ENCODE measurements at places on chromosomes 1 and 21.

DNA sequence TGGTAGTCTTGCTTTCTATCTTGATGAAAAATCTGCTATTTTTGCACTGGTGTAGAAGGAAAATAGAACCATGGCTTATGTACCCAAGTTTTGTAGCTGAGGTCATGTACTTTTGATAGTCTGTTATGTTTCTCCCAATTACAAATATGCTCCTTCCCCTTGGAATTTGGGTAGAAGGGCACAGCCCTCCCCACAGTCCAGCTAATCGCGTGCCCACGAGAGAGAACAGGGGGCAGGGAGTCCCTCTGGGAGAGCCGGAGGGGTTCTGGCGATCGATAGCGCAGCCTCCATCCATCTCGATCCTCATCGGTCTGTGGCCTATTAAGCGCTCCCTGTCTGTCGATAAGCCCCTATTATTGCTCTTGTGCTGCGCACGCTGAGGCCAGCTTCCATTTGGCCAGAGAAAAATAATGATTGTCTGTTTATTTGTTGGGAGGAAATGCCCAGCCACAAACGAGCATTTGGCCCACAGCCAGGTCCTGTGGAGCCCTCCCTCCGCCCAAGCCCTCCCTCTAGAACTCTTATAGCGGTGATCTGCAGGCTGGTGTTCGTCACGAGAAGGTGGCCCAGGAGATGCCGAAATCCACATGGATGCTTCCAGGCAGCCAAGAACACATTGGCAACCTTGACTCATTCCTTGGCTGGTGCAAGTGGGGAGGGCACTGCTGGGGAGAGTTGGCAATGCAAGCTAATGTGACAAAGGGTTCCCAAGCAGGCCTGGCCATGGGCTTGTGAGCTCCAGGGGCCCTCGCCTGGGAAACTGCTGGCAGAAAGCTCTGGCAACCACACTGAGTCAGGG, 134.7 kb upstream of the TNR start:
- no peak for DNase-seq

GRCh38 chr1:191260056-191260455, 782.4 kb upstream of the BRINP3 start:
- no peak for DNase-seq

DNA sequence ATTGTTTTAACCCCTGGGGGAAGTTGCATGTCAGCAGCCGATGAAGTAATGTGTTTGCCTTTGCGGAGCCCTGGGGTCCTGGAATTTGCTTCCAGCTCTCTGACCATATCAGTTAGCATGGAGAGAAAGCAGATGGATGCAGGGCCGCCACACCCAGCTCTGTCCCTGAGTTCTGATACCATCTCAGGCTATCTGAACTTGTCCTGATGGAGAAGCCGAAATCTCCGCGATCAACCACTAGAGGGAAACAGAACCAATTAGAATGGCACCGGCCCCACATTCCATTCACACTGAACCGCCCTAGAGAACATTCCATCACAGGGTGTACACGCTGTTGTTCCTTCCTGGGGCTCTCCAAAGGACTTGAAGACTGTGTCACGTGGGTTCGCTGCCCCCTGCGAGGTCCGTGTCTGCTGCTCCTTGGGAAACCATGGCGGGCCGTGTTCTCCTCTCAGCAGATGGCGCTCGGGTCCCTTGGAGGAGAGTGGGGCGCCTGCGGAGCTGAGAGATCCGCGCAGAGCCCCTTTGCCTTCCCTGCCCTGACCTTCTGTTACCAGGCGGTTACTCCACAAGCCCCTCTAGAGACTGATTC, 75.4 kb downstream of the ABCA4 start:
- DNase-seq: peak; percentile 51

DNA sequence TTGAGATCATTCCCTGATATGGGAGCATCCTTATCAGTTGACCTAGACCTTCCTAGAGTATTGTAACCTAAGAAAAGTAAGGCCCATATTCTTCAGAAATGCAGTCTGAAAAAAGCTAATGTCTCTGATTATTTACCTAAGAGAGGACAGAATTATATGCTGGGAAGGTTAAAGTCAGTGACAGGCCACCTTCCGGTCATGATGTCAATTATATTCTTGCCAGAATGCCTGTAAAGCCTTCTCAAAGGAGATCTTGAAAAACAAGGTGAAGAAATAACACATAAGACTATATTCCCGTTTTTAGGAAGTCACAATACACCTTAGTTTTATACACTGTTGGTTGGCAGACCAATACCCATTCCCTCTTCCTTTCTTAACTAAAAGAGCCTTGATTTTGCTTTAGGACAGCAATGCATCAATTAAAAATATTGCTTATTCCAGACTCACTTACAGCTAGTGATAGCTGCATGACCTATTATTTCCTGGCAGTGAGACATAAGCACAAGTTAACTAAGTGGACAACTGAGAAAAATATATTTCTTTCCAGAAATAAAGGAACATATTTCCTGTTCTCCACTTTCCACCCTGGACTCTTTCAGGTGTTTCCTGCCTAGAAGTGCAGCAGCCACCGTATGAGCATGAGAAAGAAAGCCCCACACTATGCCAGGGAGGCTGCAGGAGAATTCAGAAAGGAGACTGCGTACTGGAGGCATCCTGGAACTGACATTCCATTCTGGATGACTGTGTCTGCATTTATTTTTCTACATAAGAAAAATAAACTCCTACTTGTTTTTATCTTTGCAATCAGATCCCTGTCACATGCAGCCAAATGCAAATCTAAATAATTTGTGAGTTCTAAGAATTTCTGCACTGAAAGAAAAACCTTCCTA, 332.9 kb upstream of the PTBP2 start:
- DNase-seq: no peak

- no peak for DNase-seq
Measured at GRCh38 chr1:205286335-205286950, 35.1 kb downstream of the NUAK2 start.

DNA sequence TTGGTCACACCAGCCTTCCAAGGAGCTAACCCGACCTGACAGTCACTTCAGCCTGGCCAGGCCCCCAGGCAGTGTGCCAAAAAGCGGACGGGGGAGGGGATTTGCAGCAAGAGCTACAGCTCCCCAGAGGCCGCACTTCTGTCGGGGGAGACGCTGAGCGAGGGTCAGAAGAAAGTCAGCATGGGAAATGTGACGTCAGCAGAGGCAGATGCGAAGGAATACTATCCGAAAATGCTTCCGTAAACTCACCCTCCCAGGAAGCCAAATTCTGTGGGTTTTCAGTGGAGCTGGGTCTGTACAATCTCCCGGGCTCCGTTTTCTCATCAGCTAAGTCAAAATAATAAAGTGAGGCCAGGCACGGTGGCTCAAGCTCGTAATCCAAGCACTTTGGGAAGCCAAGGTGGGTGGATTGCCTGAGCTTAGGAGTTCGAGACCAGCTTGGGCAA, 28.5 kb upstream of the ECE1 start:
- DNase-seq: no peak

DNA sequence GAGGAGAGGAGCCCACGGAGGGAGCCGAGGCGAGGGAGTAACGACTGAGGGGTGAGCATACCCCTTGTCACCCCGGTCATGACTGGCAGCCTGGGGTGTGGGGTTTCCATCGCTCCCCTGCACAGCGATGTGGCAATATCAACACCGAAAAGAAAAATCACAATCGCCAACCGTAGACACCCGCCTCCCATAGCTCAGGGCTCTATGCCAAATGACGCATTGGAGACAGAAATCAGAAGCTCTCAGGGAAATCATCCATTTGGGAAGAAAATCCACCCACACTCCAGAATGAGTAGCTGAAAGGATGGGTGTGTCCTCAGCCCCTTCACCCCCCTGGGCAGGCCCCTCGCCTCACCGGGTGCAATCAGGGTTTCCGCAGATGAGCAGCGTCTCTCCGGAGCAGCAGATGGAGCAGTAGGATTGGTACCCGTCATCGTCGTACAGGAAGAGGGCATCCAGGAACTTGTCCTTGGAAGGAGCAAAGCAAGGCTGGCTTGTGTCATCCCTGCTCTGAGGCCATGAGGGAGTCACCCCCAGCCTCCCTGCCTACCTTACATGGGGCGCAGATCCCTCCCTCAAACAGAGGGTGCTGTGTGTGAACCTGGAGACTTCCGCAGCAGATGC, 2.5 kb downstream of the DNMT3L start:
- DNase-seq: no peak

DNA sequence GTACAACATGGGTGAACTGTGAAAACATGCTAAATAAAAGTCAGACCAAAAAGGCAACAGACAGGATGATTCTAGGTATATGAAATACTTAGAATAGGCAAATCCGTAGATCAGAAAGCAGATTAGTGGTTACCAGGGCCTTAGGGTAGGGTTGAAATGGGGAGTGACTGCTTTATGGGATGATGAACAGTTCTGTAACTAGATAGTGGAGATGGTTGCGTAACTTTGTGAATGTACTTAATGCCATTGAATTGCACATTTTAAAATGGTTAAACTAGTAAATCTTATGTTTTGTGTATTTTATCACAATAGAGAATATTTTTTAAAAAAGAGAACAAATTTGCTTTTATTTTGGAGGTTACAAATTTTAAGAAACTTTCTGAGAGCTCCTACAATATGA, 17.4 kb downstream of the ZNF326 start:
- no peak for DNase-seq

GRCh38 chr1:29650041-29650400, 413.7 kb downstream of the PTPRU start:
- DNase-seq: no peak

DNA sequence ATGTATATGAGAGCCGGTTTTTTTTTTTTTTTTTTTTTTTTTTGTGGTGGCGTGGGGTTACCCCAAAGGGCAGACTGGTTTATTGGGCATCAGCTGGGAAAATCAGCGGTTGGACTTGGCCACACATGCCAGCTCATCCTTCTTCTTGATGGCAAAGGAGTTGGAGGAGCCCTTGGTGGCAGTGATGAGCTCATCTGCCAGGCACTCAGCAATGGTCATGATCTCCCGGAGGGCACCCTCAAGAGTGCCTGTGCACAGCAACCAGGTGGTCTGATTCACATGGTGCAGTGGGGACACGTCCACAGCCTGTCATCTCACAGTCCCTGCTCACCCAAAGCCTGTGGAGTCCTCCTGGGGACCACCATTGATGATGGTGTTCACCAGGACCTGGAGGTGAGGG, 62.0 kb downstream of the MRPS6 start:
- DNase-seq: no peak

GRCh38 chr1:44596511-44596910, 77.8 kb downstream of the TMEM53 start:
- no peak for DNase-seq

DNA sequence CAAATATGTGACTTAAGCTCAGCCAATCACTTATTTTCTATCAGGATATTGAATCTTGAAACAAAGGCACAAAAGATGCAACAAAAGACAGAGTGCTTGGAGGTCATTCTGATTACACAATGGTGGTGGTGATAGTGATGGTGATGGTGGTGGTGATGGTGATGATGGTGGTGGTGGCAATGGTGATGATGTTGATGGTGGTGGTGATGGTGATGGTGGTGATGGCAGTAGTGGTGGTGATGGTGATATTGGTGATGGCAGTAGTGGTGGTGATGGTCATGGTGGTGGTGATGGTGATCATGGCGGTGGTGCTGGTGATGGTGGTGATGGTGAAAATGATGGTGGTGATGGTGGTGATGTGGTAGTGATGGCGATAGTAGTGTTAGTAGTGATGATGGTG, 21.9 kb upstream of the TNR start:
- DNase-seq: no peak

DNA sequence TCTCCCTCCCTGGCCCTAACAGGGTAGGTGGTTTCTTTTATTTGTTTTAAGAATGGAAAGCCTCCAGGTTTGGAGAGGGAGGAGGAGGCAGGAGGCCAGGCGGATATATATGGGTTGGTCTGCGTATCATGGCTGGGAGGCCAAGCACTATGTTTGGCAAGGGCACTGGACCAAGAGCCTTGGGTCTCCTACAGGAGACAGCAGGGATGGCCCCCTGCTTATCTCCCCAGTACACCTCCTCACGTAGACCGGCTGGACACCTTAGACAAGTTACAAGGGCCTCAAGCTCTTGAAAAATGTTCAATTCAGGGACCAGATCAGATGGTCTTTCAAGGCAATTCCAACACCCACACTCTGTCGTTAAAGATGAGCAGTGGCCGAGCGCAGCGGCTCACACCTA, 10.9 kb downstream of the SLC41A1 start:
- no peak for DNase-seq

DNA sequence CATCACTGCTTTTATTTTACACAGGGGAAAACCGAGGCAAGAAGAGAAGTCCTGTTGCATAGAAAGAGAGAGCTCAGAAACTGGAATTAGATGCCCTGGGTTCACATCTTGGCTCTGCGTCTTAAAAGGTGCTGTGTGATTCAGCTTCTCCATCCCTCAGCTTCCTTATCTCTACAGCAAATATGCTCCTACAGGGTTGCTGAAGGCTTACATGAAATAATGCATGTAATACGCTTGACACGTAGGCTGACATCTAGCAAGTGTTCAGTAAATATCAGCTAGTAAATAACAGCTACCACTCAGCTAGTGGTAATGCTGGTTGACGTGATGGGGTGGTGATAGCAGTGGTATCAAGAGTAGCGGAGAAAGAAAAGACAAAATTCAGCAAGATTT, 77.1 kb upstream of the CD55 start:
- no peak for DNase-seq

- no peak for DNase-seq
Measured at GRCh38 chr1:183588827-183589226, 1.4 kb downstream of the NCF2 start.

DNA sequence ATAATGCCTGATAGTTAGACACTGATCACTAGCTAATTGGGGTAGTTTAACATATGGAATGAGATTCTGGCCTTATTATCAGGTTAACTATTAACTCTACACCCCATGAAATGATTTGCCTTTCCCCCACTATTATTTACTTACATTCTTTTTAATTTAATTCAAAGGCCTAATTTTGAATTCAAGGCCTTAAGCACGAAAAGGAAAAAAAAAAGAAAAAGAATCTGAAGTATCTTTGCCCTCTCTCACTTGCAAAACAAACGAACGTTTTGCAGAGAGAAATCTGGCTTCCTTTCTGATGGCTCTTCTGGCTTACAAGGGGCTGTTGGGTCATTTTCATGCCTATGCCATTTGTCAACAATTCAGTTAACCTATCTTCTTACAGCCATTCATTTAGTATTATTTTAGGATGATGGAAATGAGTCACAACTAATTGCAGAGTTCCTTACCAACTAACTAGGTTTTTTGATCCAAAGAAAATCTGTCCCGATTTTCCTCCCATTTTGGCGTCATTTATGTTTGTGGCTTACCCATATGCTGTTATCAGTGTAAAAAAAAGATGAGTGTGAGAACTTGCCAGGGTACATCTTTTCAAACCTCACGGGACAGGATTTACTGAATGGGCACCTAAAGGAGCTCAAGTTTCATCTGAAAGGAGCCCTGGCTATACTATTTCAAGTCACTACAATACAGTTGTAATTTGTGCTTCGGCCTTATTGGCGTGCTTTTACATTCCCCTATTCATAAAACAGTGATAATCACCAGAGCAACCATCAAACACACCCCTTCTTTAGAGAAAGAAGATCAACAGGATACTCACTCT, 1.9 kb upstream of the ERRFI1 start:
- no peak for DNase-seq

DNA sequence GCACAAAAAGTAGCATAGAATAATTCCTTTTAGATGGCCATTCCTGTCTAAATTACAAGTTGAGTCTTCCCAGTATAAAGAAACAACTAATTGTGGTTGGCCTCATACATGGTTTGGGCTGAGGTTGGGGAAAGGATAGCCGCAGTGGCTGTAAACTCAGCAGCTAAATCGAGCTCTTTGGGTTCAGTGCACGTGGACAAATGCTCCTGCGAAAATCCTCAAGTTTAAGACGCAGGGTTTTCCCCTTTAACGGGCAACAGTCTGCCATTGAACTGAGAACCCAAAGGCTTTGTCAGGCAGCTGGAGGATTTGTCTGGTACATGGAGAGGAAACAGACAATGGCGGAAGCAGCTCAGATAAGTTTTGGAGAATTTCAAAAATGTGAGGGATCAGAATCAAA, 331.9 kb downstream of the TGFB2 start:
- no peak for DNase-seq
